Fibroblast of villous mesenchyme (primary cell): ENCODE measurements at places on chromosomes 4 and X. TPM values are rescaled to one million over a fixed set of nuclear protein-coding genes. Genes with fewer than 3 reads are reported as not detected.

NEIL3 gene
- total RNA-seq, result 8.1 and 28.1 TPM in 2 replicates

FAM200B gene
- total RNA-seq, result 28.1 and 29.6 TPM in 2 replicates

HS3ST1 gene
- not detected in 2 replicates for total RNA-seq

HERC5 gene
- 0.64 and 0.86 TPM in 2 replicates for total RNA-seq

RAB33A gene
- total RNA-seq, result 1.3 and 3.5 TPM in 2 replicates

TMPRSS11F gene
- not detected in 2 replicates for total RNA-seq

TECRL gene
- not detected in 2 replicates for total RNA-seq

FOXP3 gene
- total RNA-seq, result under 0.01 TPM in 1 of 2 replicates, not detected in the other

DNA sequence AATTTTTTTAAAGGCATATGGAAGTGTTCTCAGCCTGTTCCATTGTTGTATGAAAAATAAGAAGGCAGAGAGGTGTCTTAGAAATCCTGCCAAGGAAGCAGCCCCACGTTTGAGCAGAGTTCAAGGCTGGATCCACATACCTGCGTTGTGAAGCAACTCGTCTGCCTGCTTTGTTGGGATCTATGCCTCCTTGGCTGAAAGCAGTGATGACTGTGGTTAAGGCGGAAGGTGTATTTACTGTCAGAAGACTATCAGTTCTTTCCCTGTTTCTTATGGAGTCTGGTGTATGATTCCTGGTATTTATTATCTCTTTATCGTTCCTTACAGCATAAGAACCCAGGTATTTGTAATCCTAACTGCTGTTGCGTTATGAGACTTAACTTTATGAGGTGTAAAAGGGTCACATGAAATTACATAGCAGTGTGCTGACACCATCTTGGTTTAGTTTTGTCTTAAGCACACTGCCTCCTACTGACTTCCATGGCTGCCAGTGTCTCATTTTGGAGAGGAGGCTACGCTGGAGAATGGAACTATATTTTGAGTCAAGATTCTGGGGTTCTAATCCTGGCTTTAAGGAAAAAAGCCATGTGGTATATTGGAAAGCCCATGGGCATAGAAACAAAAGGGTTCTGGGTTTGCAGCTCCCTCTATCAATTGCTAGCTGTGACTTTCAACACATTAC, 3.1 kb upstream of the MSMO1 start:
- DNase-seq, result no peak

- DNase-seq, result no peak
Measured at GRCh38 chr4:2754848-2755819, 1.0 kb downstream of the TNIP2 start.

DNA sequence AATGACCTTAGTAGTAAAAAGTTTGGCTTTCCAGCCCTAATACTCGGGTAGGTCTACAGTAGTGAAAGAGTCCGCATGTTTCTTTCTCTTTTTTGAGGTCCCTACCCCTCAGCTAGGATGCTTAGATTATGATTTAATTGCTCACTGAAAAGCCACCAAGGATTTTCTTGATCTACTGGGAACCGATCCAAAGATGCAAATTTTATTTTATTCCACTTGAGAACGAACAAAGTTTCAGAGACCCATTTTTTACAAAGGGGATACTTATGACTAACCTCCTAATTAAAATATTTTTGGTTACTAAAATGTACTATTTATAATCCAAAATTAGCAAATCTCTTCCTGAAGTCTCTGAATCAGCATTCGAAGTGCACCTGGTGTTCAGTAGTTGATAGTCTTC, 14.3 kb upstream of the PDHA2 start:
- no peak for DNase-seq

DNA sequence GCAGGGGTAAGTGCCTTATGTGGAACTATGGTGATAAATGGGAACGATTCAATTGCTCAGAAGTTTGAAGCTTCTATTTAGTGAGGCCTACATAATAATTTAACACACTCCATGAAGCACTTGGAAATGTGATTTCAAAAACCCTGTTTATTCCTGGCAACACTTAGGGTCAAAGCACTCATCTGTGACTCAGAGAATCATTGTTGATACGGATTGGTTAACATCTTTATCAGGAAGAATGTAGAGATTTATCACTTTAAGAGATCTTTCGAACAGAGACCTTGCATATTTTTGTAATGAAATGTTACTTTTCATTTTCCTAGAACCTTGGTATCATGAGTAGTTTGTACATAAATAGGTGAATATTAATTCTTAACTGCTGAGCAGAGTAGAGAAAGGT, 269.1 kb upstream of the SLIT2 start:
- peak; percentile 71 for DNase-seq

- DNase-seq, result no peak
Measured at GRCh38 chr4:119550857-119551532, 77.6 kb downstream of the PDE5A start.

DNA sequence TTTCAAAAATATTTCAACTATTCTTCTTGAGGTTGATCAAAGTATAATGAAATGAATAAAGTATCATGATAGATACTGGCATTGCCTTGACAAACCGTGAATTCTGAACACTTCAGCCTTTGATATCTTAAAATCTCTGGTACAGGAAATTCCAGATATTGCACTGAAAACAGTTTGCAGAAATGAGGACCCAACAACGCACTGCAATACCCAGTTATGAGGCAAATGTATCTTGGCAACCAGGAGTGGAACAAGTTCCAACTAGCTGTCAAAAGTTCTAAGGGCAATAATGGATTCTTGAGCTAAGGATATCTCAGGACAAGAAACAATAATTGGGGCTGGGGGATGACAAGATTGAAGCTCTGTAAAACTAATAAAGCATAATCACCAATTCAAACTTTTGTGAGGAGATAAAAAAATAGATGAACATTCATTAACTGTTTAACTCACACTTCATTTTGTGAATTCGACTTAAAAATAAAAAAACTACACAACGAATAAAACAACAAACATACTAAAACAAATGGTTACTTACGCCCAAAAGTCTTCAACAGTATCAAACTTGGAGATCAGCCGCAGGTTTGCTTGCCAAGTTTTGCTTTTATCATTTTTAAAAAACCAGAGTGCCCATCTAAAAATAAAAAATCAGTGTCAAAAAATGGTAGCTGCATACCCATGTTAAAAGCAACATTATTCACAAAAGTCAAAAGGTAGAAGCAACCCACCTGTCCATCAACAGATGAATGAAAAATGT, 38.1 kb downstream of the EIF4E start:
- peak; percentile 21 for DNase-seq

DNA sequence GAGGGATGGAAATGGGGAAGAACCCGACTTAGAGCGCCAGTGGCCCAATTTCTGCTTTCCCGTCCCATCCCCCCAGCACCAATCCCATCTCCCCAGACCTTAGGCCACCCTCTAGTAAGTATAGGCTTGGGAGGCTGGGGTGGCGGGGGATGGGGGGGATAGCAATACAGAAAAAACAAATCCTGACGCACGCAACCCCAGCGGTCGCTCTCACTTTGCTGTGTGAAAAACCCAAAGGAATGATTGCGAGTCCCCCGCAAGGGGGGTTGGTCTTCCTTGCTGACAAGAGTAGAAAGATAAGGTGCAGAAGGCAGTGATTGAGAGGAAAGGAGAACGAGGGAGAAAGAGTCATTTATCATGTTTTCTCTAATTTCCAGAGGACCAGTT, 863 bp downstream of the CPE start:
- no peak for DNase-seq

DNA sequence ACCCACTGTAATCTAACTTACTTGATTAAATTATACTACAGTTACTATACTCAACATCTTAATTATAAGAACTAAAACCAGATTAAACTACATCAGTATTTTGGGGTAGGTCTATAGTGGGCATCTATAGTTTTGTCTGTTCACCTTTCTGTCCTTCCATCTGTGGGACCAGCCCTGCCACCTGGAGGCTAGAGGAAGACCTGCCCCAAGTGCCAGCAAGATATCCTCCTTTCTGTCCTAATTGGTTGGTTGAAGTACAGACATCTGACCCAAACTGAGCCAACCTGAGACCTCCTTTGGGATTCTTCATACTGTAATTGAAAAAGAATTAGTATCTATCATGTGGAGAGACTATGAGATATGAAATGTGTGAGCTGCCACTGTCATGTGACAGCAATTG, 172.2 kb upstream of the TLL1 start:
- no peak for DNase-seq

DNA sequence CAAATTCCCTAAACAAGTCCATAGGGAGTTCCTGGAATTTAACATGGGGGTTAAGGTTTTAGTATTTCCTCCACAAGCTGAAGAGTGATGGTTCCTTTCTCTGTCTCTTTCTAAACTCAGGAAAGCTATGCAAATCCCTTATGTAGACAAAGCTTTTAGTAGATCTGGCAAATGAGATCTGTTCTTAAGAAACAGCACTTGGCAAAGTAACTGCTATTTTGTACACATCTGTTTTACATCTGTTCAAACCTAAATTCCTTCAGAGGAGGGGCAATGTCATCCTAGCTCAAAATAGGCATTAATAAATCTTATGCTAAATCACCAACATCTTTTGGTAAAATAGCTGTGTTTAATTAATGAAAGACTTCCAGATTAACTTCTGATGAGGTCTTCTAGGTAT, 137.8 kb upstream of the TBC1D9 start:
- peak; percentile 77 for DNase-seq

DNA sequence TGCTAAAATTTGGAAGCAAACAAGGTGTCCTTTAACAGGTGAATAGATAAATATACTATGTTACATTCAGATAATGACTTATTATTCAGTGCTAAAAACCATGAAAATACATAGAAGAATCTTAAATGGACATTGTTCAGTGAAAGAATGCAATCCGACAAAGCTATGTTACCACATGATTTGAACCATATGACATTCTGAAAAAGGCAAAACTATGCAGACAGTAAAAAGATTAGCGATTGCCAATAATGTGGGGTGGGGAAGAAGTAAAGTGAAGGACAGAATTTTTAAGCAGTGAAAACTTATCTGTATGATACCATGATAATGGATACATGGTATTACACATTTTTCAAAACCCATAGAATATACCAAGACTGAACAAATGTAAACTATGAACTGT, 926.9 kb downstream of the FAT4 start:
- no peak for DNase-seq

DNA sequence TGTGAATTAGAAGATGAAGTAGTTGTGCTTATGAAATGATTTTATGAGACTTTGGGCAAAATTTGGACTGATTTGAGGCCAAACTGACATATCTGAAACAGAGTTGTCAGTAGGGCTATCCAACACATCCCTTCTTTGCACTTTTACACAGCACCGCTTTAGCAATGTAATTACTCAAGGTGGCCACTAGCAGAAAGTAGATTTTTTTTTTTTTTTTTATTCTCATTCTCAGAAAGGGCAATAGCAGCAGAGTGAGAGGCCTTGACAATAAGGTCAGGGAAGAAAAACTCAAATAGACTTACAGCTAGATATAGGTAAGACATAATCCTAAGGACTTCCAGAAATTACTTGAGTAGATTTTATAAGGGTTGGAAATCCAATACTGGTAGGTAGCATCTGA, 414.3 kb downstream of the NAP1L3 start:
- no peak for DNase-seq

DNA sequence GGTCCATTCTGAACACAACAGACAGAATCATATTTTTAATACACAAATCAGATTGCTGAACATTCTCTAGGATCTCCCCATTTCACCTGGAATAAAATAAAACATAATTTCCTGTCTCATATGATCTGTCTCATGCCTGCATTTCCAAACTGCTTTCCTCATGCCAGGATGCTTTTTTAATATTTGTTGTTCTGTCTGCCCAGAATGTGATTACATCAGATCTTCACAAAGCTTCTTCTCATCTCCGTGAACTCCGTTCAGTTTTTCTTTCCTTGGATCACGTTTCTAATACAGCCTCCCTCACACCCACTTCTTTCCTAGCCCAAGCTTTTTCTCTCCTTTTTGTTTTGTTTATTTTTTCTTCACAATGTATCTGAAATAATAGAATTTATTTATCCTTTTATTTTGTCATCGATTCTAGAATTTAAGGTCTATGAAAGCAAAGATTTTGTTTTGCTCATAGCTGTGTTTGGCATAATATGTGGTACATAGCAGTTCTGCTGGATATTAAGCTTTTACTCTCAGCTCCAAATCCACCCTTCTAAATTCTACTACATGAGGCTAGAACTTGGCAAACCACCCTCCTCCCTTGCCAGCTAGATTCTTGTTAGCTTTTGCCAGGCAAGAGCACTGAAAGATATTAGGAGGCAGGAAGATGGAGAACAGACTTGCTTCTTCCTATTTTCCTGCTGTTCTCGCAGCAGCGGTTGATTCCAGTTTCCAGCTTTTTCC, 165.5 kb upstream of the SLIT2 start:
- no peak for DNase-seq

DNA sequence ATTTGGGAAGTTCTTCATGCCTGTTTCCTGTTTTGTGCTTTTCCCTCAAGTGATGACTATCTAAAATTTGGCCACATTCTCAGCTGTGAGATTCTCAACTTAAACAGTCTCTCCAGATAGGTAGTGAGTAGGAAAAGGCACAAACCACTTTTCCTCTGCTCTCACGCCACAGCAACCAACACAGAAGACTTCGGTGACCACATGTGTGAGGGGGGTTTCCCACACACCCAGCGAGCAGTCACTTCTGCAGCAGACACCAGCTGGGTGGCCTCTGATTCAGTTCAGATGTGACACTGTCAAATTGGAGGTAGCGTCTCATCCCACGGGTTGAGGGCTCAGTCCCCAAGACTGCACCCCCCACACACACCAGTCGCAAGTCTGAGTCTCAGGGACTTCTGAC, 25.1 kb upstream of the CLDN34 start:
- DNase-seq, result no peak

- no peak for DNase-seq
Measured at GRCh38 chr4:3311489-3312171, 18.8 kb downstream of the RGS12 start.

DNA sequence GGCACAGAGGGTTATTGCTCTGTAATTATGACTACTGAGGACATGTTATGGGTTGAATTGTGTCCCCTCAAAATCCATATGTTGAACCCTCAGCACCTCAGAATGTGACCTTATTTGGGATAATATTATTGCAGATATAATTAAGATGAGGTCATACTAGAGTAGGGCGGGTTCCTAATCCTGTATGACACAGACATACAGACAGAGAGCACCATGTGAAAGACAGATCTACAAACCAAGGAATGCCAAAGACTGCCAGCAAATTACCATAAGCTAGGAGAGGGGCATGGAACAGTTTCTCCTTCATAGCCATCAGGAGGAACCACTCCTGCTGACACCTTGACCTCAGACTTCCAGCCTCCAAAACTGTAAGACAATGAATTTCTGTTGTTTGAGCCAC, 115.2 kb upstream of the OTUD4 start:
- no peak for DNase-seq

- DNase-seq, result peak; percentile 89
Measured at GRCh38 chr4:73599182-73599581, 21.1 kb downstream of the RASSF6 start.

GRCh38 chr4:60911127-60911526, 289.0 kb upstream of the ADGRL3 start:
- DNase-seq, result no peak

DNA sequence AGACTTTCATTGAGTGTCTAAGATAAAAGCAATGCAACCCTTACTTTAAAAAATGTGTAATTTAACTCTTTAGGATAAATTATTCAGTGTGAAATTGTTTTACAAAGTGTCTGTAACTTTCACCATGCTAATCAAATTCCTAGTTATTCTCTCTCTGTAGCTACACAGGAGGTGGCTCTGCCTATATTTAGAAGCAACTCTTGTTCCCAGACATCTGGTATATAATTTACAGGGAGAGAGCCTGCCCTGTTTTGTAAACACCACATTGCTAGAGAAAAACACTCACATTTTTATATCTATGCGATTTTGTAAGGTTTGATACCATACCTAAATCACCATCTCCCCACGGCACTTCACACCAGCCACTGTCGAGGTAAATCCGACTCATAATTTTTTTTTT, 35.5 kb upstream of the SPATA4 start:
- DNase-seq, result peak; percentile 36

GRCh38 chr4:87093443-87094123, 126.8 kb downstream of the KLHL8 start:
- peak; percentile 58 for DNase-seq
